ENCODE measurements at places on chromosomes 6 and 20. TPM values are rescaled to one million over a fixed set of nuclear protein-coding genes. Genes with fewer than 3 reads are reported as not detected.

GCNT2 gene
- total RNA-seq, result 32.2 TPM

GRCh38 chr20:43492101-43492500, 15.4 kb upstream of the L3MBTL1 start:
- no peak for DNase-seq

SLC22A16 gene
- 0.80 TPM for total RNA-seq

BTBD9 gene
- 49.7 TPM for total RNA-seq

GRCh38 chr6:35038076-35038475, 103.1 kb downstream of the TCP11 start:
- no peak for DNase-seq

DNA sequence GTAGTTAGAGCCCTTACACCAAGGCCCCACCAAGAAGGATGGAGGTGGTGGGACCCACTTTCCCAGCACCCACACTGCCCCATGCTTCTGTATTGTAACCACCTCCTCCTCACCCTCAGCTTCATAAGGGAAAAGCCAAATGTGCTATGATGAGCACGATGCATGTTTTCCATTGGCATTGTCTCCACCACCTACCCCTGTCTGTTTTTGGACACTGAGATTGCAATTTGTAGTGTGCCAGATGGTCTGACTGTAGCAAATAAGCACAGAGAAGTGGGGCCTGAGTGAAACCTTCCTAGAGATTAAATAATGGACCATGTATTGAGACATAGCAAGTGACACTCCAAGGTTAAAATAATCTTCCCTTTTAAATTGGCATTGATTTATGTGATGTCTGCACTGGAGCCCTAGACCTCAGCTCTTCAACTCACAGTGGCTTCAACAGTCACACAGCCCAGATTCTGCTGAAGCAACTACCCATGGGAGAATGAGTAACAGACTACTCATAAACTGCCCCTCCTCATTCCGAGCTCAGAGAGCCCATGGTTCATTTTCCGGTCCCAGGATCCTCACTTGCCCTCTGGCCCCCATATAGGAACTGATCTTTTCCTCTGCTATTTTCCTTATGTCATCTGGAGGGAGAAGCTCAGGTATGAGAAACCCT, 177.9 kb downstream of the COL9A1 start:
- no peak for DNase-seq

TRIM15 gene
- not detected for total RNA-seq

DNA sequence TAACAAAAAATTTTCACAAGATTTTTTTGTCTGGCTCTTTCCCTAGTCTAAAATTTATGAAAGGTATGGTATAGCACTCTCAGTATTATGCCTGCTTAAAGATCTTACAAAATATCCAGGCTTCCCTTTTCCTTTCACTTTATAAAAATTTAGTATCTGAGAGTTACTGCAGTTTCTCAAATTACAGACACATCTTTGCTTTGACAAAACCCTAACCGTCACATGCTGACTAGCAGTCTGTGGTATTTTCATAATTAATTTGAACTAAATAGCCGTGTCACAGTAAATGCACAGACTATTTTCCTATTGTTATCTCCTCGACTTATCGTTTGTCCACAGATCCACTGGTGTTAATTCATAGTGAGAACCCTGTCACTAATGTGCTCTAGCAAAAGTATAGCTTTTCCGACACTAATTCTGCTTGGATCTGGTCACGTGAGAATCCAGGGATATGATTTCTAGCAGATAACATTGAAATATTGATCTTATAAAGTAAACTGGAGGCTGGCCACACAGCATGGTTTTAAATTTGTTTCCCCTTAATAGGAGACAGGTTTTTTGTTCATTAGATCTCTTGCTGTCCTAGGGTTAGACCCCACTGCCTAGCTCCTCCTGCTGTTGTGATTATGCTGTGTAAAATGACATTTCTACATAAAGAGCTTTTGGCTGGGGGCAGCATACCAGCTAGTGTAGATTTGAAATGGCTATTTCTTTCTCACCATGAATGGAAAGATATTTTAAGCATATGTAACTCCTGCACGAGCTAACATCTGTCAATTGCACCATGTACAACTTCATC, 340.6 kb upstream of the SASH1 start:
- no peak for DNase-seq

DNA sequence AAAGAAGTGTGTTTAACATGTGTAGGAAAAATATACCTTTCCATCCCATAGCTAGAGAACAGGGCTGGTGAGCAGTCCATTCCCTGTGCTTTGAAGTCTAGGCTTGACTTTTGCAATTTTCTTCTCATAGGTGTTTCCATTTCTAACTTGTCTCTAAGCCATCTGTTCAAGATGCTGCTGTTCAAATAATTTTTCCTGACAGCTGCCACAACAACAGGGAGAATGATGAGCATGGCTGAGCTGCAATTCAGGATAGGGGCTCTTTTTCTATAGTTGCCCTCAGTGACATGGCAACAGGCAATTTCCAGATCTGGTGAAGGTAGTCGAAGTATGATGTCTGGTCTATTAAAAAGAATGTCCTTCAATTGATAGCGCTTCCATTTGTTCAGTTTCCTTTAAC, 103.0 kb upstream of the HS3ST5 start:
- DNase-seq, result no peak

- DNase-seq, result no peak
Observed at GRCh38 chr6:151803743-151804142, 3.7 kb upstream of the ESR1 start.

CALHM6 gene
- total RNA-seq, result 9.1 TPM

BHLHE23 gene
- total RNA-seq, result not detected

- DNase-seq, result no peak
Observed at GRCh38 chr6:130559166-130559565, 193.3 kb downstream of the TMEM200A start.

GRCh38 chr6:44561060-44561623, 173.6 kb downstream of the CDC5L start:
- no peak for DNase-seq

DNA sequence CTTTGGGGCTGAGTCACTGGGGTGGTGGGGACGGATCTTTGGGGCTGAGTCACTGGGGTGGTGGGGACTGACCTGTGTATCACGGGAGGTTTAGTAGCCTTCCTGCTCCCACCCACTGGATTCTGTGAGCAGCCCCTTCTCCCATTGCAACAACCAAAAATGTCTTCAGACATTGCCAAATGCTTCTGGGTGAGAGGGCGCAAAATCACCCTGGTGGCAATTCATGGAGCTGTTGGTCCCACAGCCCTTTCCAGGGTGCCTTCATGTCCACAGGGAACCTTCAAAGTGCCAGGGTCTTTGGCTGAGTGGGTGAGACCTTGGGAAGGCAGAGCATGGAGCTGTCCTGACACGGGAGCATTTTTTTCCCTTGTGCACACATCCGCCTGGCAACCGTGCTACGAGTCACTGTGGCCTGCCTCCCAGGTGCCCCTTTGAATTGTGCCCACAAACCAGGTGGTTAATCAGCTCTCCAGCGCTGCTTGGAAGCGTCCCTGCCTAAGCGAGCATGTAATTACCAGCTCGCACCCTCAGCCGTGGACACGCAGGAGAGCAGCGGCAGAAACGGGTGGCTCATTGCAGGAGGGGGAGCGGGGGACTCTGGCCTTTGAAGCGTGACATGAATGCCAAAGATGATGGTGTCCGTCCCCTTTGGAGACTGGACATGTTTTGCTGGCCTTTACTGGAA, 27.4 kb upstream of the APCDD1L start:
- DNase-seq, result no peak

DNA sequence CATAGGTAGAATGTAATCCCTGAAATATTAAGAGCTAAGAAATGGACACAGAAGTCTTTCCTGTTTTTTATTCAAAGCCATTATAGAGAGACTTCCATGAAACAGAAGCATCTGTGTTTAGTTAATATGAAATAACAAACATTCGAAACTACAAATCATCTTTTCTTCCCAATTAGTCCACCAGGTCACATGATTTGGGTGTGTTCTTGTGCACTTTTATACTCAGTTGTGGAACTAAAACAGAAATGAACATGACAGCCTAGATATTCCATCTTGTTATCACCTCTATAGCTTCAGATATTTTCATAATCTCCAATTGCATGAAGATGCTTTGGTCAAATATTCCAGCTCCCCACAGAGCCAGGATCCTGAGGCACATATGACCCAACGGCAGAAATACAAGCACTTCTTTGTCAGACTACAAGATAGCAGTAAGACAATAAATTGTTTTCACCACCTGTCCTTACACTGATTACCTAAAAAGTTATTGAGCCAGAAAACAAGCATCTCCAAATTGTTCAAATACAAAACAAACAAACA, 116.8 kb upstream of the BEND6 start:
- no peak for DNase-seq

DNA sequence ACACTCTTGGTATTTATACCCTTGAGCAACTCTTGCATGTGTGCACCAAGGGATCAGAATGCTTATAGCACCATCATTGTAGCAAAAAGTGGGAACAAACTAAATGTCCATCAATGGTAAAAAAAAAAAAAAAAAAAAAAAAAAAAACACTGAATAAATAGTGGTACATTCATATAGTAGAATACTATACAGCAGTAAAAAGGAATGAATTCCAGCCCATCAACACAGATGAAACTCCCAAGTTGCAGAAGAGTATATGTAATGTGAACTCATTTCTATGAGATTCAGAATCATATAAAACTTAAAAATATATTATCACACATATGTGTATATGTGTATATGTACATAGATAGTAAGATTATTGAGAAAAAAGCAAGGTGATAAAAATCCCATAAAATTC, 291.6 kb downstream of the CLIC5 start:
- no peak for DNase-seq

XKR7 gene
- total RNA-seq, result 0.06 TPM

GRCh38 chr20:1754749-1755148, 97.2 kb upstream of the SIRPG start:
- no peak for DNase-seq

PDE7B gene
- total RNA-seq, result 2.2 TPM

DNA sequence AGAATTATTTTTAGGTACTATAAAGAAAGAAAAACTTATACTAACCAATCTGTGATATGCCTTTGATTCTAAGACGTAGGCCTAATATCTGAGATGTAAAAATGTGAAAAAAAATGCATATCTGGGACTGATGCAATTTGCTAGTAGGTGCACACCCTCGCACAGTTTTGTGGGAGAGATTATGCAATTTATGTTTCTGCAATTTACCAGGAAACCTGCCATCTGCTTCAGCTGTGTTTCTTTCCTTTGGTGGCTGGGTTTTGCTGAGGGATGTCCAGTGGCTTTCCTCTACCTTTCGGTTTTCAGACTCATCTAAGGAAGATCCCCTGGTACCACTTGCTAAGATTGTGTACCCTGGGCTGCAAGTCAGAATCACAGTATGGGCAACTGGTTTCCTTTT, 186.9 kb downstream of the ZFP64 start:
- DNase-seq, result no peak

HTR1B gene
- 0.18 TPM for total RNA-seq

All from lower lobe of right lung (tissue), 2 donors.